CD4-positive, alpha-beta memory T cell (primary cell): ENCODE measurements at places on chromosomes 6 and 20. TPM values are rescaled to one million over a fixed set of nuclear protein-coding genes. Genes with fewer than 3 reads are reported as not detected.

DNA sequence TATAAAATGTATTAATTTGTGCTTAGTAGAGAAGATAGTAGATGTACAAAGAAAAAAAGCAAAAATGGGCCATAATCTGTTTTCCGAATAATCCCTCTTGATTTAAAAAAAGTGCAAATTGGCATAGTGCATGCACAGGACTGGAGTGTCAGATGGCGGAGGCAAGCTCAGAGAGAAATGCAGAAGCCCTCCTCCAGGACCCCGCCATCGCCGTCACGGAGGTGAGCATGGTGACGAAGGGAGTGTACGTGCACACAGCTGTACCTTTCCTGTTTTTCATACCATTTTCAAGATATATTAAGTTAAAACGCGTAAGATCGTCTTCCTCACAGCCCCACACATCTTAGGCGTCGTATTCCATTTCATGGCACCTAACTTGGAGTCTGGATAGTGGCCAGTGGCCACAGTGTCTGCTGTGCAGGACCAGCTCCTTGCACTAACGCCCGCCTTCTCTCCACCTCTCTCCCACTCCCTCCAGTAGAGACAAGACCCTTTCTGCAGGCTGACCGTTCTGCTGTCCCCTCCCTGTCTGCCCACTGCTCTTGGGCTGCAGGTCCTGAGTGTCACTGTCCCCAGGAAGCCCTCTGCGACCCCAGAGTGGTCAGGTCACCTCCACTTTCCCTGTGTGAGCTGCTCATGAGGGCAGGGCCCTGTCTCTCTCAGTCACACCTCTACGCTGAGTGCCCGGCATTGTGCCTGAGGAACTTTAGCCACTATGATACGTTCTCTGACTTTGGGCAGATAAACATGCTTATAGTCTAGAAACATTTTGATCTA lies 9.8 kb downstream of the DUSP22 start:
- H3K4me1 ChIP-seq = peaks cover 6% of the 10 kb centered on the region
- no peak overlapping the region for H3K27ac ChIP-seq
- DNase-seq = no peak
- no peak overlapping the region for H3K4me3 ChIP-seq

GRCh38 chr6:30554962-30555815 lies 1.1 kb downstream of the GNL1 start:
- DNase-seq = no peak
- peak overlapping the region; percentile 96 for H3K27ac ChIP-seq
- H3K27me3 ChIP-seq = no peaks in the 10 kb centered on the region
- H3K36me3 ChIP-seq = peaks cover 42% of the 10 kb centered on the region
- H3K4me1 ChIP-seq = peaks cover 30% of the 10 kb centered on the region

- H3K27ac ChIP-seq = no peak overlapping the region
- H3K4me3 ChIP-seq = no peak overlapping the region
- no peak for DNase-seq
- H3K36me3 ChIP-seq = no peaks in the 10 kb centered on the region
- H3K27me3 ChIP-seq = no peaks in the 10 kb centered on the region
- H3K4me1 ChIP-seq = no peaks in the 10 kb centered on the region
These were observed 145.8 kb downstream of the COL9A1 start for GRCh38 chr6:70157086-70157485.

DNA sequence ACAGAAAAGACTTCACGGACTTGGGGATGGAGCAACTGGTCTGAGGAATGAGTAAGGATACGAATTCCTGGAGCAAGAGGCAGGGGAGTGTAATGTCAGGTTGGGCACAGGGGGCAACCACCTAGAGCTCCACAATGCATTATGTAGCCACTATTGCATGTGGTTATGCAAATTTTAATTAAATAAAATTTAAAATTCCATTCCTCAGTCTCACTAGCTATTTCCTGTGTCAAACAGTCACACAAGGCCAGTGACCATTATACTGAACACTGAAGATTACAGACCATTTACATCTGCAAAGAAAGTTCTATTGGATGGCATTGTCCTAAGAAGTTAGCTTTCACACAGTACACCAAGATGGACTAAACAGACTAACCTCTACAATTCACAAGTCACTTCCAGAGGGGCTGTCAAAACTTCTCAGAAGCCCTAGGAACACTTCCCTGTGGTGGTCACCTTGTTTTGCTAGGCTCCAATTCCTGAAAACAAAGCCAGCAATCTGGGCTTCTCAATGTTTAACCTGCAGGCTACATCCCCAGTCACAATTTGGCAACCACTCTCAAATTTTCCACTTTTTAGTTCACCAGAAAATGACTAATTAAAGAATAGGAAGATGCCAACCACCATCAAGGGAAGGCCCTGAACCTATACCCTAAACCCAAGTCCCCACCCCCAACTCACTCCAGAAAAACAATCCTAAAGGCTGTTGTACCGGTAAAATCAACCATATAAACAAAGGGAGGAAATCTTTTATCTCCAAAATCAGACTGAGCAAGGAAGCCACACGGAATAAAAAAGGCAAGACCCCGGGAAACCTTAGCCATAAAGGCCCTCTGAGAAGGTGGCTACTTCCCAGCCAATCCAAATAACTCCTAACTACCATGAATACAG lies 34.2 kb upstream of the C20orf203 start:
- H3K4me3 ChIP-seq = no peak overlapping the region
- no peaks in the 10 kb centered on the region for H3K27me3 ChIP-seq
- H3K36me3 ChIP-seq = peaks cover 24% of the 10 kb centered on the region
- no peak for DNase-seq
- H3K4me1 ChIP-seq = no peaks in the 10 kb centered on the region

DNA sequence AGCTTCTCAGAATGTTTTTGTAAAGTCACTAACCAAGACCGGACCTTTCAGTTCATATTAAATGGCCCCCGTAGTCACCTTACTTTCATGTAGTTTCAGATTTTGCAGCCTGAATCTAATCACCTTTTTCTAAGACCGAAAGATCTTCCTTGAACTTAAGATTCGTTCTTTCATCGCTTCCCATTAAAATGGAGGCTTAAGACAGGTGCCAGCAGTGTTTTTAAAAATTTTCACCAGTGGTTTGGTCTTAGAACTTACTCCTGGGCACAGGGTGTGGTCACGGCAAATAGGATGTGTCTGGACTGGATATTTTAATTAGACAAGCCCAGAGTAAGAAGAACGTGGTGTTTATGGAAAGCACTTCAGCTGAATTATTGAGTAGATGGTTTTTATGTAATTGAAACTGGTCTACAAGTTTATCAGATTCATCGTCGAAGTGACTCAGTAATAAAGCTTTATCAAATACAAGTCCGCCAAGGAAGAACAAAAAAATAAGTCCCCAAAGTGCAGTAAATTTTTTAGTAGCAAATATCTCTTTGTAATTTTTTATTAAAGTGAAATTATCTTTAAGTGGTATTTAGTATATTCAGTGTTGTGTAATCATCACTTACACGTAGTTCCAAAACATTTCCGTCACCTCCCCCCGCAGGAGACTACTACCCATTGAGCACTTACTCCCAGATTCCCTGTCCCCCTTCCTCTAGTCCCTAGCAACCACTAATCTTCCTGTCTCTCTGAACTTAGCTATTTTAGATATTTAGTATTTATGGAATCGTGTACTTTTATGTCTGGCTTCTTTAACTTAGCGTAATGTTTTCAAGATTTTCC lies 868 bp downstream of the SRSF3 start:
- H3K4me1 ChIP-seq = peaks cover 54% of the 10 kb centered on the region
- H3K27ac ChIP-seq = peak overlapping the region; percentile 94
- peaks cover 32% of the 10 kb centered on the region for H3K36me3 ChIP-seq
- peak; percentile 42 for DNase-seq
- H3K27me3 ChIP-seq = no peaks in the 10 kb centered on the region

RGS17 gene
- total RNA-seq = not detected
